Stimulated activated CD4-positive, alpha-beta T cell treated with anti-CD3 and anti-CD28 coated beads, Interleukin-15, amount 100 ng/mL, for 24 hours (primary cell): ENCODE measurements at places on chromosomes 5 and 9.

GRCh38 chr5:31952067-31952466, 222.1 kb downstream of the GOLPH3 start:
- no peak for DNase-seq

DNA sequence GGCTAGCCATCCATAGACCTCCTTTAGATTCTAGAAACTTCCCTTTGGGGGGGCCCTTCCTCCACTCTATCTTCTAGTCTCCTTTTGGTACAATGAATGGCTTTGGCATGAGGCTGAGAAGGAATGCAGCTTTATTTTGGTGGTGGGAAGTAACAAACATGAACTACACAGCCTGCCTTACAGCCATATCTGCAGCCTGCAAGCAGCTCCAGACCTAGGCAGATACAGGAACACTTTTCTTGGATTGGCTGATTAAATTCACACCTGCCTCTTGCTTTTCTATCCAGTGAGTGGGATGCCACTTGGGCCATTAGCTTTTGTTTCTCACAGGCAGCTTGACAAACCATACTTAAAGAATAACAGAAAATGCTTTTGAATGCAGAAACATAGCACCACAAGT, 28.2 kb downstream of the NR6A1 start:
- DNase-seq = no peak

DNA sequence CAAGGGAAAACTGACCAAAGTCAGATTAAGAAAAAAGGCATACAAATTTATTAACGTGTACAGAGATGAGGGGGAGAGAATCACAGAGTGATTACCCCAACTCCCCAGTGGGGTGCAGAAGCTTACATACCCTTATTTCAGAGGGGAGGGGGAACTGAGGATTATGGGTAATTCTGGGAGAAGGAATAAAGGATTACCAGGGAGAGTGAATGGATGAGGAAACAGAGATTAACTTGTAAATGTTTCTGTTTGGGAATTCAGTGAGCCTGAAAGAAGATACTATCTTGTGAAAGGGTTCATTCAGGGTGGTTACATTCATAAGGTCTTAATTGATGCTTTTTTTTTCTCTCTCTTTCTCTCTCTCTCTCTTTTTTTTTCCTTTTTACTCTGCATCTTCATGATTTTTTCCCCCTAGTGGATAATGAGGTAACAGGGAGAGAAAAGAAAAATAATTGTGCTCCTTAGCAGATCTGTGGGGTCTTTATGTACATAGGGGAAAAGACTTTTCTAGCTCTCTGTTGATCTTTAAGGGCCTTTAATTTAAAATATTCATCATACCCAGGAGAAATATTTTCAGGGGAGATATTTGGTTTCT, 49.4 kb downstream of the TARS1 start:
- no peak for DNase-seq

GRCh38 chr9:124880501-124880900, 18.6 kb downstream of the ARPC5L start:
- no peak for DNase-seq

DNA sequence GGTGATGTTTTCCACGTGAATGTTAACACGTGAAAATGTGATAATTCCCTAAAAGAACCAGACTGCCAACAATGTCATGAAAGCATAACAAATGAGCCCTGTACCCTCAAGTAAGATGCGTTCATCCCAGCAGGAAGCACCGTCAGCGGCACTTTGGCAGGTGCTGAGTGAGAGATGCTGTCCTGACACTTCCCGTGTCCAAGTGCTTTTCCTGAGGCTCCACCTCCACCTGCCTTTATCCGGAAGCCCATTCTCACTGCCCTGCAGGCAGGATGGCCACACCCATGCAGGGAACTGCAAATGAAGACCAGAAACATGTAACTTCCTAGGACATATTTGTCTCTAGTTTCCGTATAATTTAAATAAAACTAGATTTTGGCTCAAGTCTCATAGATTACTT, 238.0 kb upstream of the IRX2 start:
- no peak for DNase-seq

DNA sequence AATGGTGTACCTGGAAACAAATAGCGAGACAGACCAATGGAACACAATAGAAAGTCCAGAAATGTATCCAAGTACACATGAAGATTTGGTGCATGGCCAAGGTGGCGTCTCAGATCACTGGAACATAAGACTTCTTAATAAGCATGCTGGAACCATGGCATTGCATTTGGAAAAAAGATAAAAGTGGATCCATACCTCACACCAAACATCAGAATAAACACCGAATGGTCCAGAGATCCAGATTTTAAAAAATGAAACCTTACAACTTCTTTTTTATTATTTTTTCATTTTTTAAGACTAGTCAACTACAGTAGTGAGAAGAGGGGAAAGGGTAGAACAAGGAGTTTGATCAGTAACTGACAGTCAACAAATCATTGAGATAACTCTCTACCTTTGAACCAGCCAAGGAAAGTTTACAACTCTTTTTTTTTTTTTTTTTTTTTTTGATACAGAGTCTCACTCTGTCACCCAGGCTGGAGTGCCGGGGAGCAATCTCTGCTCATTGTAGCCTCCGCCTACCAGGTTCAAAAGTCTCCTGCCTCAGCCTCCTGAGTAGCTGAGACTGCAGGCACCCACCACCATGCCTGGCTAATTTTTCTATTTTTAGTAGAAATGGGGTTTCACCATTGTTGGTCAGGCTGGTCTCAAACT, 8.8 kb upstream of the DUSP1 start:
- DNase-seq = no peak

DNA sequence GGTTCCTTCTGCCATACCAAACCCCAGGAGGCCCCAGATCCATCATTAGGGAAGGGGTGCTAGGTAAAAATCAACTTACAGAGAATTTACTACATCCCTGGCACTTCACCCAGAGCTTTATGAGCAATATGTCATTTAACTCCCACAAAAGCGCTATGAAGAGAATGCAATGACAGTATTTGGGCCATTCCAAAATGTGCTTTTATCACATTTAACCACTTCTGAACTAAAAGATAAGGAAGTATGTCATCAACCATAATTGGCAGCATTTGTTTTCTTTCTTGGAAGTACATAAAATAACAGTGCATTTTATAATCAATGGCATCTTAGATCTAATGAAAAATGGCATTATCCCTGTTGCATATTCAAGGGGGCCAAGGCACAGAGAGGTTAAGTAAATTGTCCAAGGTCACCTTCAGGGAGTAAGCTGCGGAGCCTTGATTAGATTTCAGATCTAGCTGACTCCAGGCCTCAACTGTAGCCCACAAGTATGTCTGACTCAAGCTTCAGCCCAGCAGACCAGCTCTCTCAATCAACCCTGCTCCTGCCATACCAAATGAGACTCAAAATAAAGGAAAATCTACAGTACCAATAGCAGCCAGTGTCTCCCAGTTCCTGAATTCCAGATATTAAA, 16.5 kb downstream of the SH3TC2 start:
- DNase-seq = no peak

GRCh38 chr9:85431339-85432102, 310.2 kb downstream of the AGTPBP1 start:
- no peak for DNase-seq
